CD4-positive, alpha-beta T cell treated with Interferon gamma for 1 hour (primary cell): ENCODE measurements at places on chromosomes 2 and 18.

DNA sequence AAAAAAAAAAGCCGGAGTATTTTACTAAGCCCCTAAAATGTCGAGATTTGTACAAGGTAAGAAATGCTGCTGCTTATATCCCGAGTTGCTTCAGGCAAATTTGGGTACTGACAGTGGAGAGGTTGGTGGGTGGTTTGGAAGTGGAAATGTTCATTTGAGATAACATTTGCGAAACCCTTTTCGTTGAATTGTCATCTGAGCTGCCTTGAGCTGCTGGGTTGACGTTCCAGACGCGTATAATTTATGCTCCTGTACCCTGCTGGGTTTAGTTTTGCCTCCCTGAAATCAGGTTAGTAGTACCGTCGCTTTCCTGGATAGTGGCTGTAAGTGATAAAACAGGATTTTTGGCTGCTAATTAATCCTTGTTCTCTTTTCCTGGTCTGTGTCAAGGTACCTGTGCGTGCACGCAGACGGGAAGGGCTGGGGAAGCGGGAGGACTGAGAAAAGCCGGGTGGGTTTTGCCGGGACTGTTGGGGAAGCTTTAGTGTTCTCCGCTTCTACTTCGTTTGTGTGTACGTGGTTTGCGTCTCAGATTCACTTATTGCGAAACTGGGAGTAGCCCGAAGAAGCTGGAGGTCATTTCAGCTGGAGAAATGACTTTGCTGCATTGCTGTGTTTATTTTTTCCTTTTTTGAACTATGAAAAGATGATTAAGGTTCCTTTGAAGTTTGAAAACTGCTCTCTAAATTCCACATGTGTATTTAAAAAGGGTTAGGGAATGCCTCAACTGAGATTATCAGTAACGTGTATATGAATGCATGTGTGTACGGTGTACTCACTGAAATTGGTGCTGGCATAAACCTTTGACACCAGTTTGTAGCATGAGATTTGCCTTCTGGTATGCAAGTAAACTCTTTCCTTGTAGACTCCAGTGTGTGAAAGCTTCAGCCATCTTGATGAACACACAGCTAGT, 709 bp downstream of the UGP2 start:
- peak; percentile 10 for DNase-seq

DNA sequence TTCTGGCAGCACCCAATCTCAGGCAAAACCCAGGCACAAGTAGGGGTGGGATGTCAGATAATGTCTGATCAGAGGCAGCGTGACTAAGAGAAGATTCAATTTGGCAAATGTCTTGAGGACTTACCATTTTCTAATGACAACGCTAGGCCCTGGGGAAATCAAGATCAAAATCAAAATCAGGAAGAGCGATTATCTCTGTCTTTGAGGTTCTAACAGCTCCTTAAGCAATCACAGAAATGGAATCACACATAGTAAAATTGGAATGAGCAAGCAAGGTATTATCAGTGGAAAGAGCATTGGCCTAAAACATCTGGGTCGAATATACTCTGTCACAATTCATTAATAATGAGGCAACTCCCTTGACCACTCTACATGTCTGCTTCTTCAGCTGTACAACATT, 8.6 kb upstream of the SERPINB2 start:
- DNase-seq: no peak

DNA sequence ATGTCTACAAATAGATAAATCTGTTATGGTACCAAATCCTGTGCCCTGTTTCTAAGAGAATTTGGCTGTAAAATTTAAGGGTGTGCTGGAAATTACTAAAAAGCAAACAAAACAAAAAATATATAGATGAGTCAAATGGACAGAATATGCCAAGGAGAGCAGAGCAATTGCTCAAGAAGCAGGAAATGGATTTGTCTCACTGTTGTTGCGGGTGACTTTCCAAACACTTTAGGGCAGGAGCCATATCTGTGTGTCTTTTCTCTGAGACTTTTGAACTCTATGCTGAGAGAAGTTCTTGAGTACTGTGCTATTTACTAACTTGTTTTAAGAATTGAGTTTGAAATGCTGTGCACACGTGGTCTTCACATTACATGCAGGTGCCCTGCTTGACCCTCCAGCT, 221.7 kb downstream of the PHLPP1 start:
- DNase-seq: no peak

- DNase-seq: no peak
Observed at GRCh38 chr2:152974146-152974545, 255.7 kb downstream of the ARL6IP6 start.

DNA sequence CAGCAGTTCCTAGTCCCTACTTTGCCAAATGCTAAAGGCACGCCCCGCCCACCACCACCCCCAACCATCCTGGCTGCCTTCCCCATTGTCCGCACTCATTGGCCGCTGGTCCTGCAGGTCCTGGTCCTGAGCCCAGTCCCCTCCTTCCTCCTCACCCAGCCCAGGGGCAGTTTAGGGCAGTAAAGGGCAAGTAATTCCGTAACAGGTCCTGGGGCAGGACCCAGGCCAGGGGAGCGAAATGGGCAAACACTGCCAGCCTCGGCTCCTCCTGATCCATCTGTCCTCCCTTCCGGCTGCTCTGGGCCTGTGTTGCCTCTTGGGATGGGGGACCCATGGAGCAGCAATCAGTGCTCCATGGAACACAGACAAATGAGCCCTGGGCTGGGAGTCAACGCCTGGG, 6.1 kb downstream of the ADCY3 start:
- DNase-seq: no peak

- DNase-seq: no peak
Observed at GRCh38 chr2:96893289-96894150, 23.6 kb upstream of the SEMA4C start.

DNA sequence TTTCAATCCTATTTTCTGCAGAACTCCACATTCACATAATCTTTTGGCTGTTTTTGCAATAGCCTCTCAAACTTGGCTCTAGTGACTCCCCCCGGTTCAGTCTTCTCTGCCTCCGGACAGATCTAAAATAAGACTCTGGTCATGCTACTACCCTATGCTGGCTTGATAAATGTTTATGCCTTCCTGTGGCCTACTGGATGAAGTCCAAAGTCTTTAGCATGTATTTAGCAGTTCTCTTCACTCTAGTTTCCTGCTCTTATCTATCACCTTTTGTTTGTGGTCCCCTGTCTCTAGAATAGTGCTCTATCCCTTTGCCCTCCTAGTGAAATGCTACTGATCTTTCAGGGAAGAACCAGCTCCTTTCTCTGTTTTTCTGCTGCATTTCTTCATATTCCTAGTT, 14.4 kb downstream of the ADCYAP1 start:
- no peak for DNase-seq
